Stimulated activated CD8-positive, alpha-beta memory T cell treated with anti-CD3 and anti-CD28 coated beads, Interleukin-15, amount 100 ng/mL, for 48 hours (primary cell): ENCODE measurements at places on chromosomes 12 and 14.

GRCh38 chr14:74945261-74945851, 10.0 kb downstream of the PGF start:
- DNase-seq, result no peak

GRCh38 chr12:26523708-26524150, 309.3 kb downstream of the ITPR2 start:
- DNase-seq, result no peak

DNA sequence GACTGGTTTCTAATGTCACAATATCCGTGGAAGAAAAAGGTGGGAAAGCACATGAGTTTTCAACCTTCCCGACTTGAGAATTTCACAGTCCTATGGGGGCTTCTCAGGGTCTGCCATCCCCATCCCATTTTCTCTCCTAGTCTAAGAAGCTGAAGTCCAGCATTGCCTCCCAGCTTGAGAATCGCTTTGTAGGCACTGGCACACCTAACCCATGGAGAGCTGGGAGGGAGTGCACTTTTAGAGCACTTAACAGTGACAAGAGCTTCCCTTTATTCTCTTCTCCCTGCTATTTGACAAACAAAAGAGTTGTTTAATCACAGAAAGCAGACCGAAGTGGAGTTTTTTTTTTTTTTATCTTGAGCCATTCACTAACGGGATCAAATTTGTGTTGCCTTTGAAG, 22.8 kb upstream of the SRRM4 start:
- DNase-seq, result no peak

GRCh38 chr12:25376985-25377384, 126.3 kb upstream of the KRAS start:
- no peak for DNase-seq

DNA sequence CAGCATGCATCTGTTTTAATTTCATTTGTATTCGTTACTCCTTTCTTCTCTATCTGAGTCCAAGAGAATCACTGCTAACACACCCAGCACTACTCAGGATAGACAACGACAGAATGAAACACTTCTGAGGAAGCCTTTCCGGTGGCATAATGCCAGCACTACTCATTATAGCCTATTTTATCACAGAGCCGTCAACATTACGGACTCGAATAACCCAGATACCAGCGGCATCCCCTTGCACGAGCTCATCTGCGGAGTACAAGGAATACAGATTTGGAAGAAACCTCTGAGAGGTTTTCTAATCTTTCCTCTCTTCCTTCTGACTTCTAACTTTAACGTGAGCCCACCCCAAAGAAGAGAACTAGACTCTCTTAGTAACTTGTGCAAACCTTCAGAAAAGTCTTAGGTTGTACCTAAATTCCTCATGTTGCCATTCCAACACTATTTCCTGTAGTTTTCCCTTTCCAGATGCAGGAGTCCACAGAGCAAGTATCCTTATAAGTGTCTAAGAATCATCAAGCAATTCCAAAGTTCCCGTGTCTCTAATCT, 248.1 kb downstream of the APAF1 start:
- no peak for DNase-seq

DNA sequence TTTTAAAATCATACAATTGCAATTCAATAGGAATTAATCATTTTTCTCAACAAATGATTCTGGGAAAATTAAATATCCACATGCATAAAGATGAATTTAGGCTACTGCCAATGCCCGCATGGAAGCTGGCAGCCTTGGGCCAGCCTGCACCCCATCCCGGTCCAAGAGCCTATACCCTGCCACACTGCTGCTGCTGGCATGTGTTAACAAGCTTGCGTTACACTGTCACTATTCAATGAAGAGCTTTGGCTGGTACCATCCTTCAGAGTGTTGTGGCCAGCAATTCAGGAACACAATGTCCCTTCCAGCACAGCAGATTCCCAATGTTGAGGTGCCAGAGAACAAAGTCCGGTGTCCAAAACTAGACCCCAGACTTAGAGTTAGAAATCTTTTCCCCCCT, 13.6 kb upstream of the TAS2R14 start:
- no peak for DNase-seq

DNA sequence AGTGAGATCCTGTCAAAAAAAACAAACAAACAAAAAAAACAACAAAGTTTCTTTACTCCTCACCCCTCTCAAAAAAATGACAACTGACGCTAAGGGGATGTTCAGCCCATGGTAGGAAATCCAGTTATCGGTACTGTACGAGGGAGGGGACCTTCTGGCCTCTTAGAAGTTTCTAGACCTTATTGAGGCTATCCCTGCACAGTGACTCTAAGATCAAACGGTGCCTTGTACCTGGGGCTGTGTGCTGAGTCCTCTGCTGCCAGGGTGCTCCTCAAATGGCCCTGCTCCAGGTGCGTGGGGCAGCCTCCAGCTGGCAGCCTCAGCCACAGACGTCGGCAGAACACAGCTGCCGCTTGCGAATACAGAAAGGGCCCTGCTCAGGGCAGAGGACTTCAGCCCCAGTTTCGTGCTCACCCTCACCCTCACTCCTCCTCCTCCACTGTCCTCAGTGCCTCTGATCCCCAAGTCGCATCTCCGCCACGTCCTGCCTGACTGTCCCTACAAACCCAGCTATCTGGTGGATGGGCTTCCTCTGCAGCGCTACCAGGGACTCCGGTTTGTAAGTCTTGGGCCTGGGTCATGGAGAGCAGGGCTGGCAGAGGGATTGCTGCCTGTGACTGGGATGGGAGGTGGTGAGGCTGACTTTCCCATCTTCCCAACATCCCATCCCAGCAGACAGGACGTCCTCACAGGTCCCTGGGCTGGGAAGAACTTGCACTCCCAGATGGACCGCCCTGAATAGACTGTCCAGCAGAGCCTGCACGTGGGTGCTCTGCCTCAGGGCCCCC, 90.9 kb downstream of the B4GALNT3 start:
- DNase-seq, result no peak

- DNase-seq, result no peak
Observed at GRCh38 chr14:68442828-68443629, 349.8 kb downstream of the ZFP36L1 start.

GRCh38 chr14:37051153-37051552, 121.3 kb downstream of the SLC25A21 start:
- DNase-seq, result no peak

DNA sequence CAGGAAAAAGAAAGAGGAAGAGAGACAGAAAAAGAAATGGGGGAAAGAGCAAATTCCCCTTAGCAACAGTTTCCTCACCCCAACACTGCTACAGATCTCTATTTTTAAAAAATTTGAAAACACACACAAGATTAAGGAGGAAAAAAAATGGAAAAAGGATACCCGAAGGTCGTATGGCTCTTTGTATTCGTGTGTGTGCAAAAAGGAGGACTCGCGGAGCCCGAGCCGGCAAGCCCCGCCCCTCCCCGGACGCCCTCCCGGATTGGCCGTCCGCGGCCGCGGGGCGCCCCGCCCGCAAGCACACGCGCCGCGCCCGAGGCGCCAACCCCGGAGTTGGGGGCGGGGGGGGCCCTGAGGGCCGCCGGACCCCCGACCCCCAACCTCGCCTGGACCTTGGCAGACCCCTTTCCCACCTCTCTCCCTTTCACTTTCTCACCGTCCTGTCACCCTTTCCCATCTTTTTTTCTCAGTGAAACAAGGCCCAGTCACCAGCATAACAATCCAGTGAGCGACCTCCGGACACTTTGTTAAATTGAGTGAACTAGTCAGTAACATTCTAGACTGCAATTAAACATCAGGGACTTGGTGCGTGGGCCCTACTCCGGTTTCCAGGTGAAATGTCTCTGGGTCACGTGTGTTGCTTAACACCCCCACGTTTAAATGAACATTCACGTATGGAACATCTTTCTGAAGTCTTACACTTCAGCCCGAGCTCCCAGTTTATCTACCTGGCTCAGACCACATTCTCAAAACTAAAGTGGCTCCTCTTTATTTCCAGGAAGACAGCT, at the start of gene C14orf93:
Gene C14orf93 (minus strand): TSS at position 205 of the 788 bp plus-strand sequence. CDS start 11,120 bp downstream, outside the sequence.
- DNase-seq, result peak; percentile 72

GRCh38 chr14:54088271-54088670, 131.6 kb upstream of the BMP4 start:
- DNase-seq, result no peak

DNA sequence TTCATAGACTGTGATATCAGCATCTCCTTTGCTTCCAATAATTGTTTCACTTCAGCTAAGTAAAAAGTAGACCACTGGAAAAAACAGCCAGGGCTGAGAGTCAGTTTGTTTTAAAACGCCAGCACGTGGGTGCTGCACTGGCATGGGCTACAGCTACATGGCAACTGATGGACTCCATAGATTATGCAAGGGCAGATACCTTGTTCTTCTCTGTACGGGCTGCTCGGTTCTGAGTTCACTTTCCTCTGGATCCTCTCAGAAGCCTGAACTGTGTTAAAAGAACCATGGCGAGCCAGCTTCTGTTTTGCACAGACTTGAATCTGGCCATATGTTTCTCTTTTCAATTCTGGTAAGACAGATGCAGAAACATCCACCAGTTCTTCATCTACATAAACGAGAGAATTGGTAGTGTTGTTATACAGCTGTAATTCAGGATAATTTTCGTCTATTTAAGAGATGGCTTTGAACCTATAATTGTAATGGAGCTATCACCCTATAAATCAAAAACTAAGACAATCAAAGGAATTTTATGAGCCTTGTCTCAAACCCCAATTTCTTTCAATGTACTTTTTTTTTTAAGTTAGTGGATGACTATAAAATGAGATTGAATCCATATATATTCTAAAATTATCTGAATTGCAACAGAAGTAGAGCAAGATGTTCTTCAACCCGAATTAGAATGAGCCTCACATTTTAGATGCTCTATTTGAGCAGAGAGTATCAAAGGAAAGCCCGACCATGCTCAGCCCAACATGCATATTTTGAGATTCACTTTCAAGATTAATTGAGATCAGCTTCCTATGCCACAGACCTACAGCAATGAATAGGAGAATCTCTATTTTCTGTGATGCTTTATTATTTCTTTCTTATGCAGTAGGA, 31.5 kb downstream of the E2F7 start:
- DNase-seq, result no peak

GRCh38 chr12:25957793-25958427, 572 bp upstream of the RASSF8 start:
- no peak for DNase-seq

DNA sequence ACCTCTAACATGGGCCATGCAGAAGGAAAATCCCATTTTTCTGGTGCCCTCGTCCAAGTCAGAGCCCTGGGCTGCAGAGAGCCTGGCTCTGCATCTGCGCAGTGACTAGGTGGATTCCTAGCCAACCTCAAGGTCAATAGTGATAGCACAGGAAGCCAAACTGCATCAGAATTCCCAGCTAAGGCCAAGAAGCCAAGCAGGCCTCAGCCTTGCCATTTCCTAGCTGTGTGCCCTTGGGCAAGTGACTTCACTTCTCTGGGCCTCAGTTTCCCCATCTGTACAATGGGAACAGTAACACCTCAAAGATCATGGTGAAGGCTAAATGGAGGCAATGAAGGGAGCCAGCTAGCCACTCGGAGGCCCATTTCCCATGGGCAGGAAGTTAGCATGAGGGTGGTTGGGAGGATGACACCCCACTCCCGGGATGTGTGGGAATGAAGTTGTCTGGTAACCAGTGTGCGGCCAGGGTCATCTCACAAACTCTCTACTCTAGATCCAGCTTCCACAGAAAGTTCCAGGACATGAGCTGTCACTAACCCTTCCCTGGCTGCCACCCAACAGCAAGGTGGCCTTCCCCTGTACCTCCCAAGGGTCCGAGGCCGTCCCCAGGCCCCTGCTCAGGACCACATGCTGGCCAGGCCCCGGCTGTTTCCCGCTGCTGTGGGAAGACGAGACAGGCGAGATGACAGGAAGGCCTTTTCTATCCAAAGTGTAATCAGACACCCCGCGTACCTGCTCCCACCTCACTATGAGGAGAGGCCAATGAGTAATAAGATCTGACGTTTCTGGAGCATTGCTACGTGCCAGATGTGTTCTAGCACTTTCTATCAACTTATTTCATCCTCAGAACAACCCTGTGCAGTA, 125.7 kb downstream of the SCARB1 start:
- no peak for DNase-seq

DNA sequence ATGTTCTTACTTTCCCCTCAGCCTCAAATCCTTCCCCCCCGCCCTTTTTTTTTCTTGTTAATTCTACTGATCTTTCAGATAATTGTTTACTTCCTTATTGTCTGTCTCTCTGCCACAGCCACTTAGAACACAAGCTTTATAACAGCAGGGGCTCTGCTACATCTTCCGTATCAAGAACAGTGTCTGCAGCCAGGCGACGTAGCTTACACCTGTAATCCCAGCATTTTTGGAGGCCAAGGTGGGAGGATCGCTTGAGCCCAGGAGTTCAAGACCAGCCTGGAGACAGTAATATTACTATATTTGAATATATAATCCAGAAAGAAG, 5.4 kb downstream of the SOS2 start:
- no peak for DNase-seq

- peak; percentile 64 for DNase-seq
Observed at GRCh38 chr12:111406474-111407376, 1.0 kb downstream of the SH2B3 start.

- no peak for DNase-seq
Observed at GRCh38 chr12:52971679-52972329, 22.9 kb downstream of the KRT18 start.

DNA sequence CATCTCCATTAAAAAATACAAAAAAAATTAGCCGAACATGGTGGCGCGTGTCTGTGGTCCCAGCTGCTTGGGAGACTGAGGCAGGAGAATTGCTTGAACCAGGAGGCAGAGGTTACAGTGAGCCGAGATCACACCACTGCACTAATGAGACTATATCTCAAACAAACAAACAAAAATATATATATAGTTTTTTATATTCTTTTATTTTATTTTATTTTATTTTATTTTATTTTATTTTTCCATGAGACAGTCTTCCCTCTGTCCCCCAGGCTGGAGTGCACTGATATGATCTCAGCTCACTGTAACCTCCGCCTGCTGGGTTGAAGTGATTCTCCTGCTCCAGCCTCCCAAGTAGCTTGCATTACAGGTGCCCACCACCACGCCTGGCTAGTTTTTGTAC, 79.5 kb downstream of the IRF2BPL start:
- DNase-seq, result no peak

DNA sequence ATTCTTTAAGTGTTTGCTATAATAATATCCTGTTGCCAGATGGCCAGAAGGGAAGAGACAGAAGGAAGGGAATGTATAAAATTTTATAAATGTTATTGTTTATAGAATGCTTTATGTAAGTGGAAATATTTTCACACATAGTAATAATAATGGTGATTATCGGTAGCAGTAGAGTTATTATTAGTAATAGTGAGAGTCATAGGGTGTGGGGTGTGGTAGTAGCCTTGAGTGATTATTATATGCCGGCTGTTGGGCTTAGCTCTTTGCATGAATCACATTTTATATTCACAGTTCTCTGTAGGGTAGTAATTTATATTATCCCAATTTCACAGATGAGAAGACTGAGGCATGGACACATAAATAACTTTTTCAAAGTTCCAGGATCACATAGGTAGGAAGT, 391.4 kb downstream of the C12orf75 start:
- no peak for DNase-seq

DNA sequence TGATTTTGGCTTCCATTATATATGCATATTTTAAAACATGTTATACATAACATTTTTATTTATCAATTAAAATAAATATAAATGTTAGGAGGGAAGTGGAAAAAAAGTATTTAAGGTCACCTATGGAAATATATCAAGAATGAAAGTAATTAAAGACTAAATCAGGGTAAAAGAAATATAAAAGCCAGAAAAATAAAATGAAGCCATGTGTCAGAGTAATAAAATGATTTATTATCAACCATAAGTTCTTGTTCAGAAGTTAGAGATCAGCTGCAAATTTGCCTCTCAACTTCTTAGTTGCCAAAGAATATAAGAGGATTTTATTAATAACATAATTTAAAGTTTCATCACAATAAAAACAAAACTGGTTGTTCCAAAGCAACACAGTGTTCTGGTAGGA, 121.9 kb downstream of the ANO6 start:
- no peak for DNase-seq

GRCh38 chr12:119902084-119902509, 25.0 kb upstream of the CIT start:
- DNase-seq, result peak; percentile 68

GRCh38 chr12:89194683-89195082, 157.6 kb downstream of the DUSP6 start:
- no peak for DNase-seq
